ENCODE measurements at places on chromosomes 16 and 17.

DNA sequence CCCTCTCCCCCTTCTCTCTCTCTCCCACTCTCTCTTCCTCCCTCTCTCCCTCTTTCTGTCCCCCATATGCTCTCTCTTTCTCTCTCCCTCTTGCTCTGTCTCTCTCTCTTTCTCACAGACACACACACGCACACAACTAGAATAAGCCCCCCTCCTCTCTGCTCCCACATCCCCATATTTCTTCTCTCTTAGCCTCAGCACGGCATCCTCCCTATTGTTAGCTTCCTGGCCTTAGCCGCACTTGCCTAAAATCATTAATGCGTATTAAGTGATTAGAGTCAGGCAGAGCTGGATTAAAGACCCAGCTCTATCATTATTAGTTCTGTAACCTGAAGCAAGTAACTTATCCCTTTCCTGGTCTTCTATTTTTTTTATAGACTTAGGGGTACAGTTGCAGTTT, 319.0 kb upstream of the C16orf82 start:
- no peak for DNase-seq

- DNase-seq, result no peak
These were observed 285.2 kb upstream of the ELAC2 start for GRCh38 chr17:13302983-13303382.

GRCh38 chr16:57740423-57741071, 5.0 kb downstream of the KATNB1 start:
- no peak for DNase-seq

DNA sequence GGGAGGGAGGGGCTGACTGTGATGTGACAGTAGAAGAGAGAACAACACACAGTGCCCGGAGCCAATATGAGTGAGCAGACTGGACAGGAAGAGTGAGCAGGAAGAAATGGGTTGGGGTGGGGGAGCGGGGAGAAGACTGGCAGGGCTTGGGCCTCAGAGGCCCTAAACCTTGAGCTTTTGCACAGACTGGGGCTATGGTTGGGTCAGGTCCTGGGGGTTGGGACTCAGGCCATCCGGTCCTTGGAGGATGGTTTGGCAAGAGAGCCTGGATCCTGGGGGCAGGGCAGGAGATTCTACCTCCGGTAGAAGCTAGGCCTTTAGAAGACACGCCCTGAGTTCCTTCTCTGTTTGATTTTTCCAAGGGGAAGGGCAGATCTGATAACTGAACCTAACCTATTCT, 1.1 kb downstream of the CAMTA2 start:
- DNase-seq, result peak; percentile 40

DNA sequence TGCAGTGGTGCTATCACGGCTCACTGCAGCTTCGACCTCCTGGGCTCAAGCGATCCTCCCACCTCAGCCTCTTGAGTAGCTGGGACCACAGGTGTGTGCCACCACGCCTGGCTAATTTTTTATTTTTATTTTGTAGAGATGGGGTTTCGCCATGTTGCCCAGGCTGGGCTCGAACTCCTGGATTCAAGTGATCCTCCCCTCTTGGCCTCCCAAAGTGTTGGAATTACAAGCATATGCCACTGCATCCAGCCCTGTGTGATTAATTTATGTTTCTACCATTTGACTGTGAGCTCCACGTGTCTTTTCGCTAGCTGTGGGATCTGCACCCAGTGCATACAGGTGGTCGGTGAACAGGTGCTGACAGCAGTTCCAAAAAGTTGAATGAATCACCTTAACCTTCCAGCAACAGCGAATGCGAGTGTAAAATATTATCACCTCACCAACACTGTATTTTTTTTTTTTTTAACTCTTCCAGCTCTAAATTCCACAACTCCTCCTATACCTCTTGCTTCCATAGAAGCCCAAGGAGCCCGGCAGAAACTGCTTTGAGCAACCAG, 484 bp upstream of the NUDT7 start:
- no peak for DNase-seq

DNA sequence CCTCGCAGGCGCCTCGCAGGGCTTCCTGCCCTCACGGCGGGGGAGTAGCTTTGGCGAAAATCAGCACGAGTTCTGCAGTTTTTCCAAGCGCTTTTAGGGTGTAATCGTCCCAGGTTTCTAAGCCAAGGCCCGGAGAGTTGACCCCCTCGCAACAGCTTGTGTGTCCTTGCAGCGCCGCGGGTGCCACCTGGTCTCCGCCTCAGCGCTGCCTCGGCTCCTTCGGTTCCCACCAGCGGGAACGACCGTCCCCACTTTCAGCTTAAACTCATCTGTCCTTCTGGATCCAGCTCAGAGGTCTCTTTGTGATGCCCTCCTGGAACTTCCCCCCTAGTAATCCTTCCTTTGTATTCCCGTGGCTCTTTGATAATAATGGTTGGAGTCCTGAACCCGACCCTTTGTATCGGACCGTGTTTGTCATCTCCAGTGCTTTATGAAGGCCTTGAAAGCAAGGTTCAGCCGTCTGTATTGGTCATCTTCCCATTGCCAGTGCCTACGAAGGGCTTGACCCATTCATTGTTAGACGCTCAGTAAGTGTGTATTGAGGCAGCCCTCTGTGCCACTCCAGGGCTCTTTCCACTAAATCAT, 858 bp upstream of the SMARCE1 start:
- DNase-seq, result peak; percentile 22

- no peak for DNase-seq
These were observed 217.2 kb downstream of the SNX29 start for GRCh38 chr16:12193692-12194091.

DNA sequence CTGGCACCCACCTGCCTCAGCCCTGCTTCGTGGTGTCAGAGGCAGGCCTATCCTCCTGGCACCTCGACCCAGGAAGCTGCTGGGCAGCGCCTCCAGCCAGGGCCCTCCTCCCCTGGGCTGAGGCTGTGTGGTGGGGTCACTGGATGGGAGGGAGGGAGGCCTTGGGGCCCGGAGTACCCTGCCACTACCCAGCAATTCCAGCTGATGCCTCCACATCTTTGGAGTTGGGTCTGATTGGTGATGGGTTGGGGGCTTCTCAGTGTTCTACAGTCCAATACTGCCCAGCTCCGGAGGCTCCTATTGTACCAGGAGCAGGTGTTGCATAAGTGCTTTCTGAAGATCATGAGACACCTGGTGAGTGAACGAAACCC, 48.0 kb downstream of the USP22 start:
- DNase-seq, result no peak

DNA sequence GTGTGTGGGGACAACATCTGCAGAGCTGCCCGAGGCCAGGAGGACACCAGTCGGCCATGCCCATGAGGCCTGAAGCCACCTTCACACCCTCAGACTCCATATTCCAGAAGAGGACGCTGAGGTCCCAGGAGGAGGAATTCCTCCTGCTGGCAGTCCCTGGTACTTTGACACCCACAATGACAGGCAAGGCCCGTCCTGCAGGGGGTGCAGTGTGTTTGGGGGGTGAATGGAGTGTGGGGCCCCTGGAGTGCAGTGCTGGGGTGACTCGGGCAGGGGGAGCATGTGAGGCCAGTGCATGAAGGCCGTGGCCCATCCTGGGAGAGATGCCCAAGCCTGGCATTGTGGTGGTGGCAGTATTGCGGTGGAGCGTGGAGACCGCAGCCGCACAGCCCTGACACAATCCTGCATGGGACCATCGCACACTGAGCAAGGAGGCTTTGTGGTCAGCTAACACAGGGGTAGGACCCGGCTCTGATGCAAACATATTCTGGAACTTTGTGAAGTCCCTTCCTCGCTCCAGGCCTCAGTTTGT, 52.2 kb downstream of the ZDHHC7 start:
- no peak for DNase-seq

GRCh38 chr17:81922566-81923301, 4.8 kb upstream of the SIRT7 start:
- DNase-seq, result no peak

GRCh38 chr16:86419518-86419917, 90.8 kb upstream of the FOXF1 start:
- DNase-seq, result no peak

DNA sequence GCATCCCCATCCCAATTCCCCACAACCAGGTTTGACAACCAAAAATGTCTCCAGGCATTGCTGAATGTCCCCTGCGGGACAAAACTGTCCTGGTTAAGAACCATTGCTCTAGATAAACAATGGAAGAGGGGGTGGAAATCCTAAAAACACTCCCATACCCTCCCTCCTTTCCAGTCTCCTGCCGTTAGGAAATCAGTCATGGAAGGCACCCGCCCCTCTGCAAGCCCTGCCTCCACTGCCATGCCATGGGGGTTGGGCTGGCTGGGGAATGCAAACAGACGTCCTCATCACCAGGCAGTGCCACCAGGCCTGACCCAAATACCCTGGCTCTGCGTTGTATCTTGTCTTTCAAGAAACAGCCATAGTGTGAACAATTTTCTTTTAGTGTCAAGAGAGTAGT, 57.5 kb downstream of the CYTH1 start:
- no peak for DNase-seq

GRCh38 chr17:56808503-56808902, 25.2 kb downstream of the C17orf67 start:
- DNase-seq, result peak; percentile 93

GRCh38 chr17:11564589-11565380, 33.5 kb upstream of the DNAH9 start:
- no peak for DNase-seq

DNA sequence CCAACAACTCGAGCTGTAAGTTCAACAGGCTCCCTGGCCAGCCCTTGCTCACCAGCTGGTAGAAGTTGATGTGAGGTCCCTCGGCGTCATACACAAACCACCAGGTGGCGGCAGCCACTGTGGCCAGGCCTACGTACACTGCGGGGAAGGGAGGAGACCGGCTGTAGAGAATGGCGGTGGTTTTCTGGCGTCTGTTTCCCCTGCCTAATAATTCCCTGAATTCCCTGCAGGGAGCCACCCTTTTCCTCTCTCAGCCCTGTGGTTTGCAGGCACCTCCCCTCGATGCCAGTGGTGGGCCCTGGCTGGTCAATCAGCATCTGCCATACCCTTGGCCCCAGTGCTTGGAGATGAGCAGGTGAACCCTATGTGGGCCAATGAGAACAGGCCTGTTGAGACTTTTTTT, 18.9 kb upstream of the P2RX1 start:
- DNase-seq, result peak; percentile 49

- no peak for DNase-seq
These were observed 4.3 kb upstream of the SPEM1 start for GRCh38 chr17:7415784-7416183.

GRCh38 chr17:82592289-82592766, 55.9 kb downstream of the WDR45B start:
- DNase-seq, result peak; percentile 35

DNA sequence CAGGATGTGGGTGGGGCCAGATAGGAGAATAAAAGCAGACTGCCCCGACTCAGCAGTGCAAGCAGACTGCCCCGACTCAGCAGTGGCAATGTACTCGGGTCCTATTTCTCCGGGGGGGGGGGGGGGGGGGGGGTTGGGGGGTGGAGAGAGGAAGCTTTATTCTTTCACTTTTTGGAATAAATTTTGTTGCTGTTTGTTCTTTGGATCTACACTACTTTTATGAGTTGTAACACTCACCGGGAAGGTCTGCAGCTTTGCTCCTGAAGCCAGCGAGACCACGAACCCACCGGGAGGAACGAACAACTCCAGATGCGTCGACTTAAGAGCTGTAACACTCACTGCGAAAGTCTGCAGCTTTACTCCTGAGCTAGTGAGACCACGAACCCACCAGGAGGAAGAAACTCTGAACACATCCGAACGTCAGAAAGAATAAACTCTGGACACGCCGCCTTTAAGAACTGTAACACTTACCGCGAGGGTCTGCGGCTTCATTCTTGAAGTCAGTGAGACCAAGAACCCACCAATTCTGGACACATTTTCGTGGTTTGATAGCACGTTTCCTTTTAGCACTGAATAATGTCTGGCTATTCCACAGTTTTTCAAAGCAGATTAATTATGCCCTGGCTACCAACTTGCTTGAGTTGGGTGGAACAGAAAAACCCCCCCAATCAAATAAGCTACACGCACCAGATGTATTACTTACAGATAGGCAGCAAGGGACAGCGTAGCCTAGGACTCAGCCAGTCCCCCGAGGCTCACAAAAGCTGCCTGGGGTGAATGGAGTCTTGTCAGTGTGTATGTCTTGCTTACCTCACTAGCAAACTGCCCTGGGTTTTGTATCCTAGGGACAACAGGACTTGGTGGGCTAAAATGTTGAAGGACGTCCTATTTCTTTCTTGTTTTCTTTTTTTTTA, 11.9 kb downstream of the FZD2 start:
- DNase-seq, result no peak

- DNase-seq, result no peak
These were observed 15.4 kb upstream of the KIF2B start for GRCh38 chr17:53807286-53807685.

DNA sequence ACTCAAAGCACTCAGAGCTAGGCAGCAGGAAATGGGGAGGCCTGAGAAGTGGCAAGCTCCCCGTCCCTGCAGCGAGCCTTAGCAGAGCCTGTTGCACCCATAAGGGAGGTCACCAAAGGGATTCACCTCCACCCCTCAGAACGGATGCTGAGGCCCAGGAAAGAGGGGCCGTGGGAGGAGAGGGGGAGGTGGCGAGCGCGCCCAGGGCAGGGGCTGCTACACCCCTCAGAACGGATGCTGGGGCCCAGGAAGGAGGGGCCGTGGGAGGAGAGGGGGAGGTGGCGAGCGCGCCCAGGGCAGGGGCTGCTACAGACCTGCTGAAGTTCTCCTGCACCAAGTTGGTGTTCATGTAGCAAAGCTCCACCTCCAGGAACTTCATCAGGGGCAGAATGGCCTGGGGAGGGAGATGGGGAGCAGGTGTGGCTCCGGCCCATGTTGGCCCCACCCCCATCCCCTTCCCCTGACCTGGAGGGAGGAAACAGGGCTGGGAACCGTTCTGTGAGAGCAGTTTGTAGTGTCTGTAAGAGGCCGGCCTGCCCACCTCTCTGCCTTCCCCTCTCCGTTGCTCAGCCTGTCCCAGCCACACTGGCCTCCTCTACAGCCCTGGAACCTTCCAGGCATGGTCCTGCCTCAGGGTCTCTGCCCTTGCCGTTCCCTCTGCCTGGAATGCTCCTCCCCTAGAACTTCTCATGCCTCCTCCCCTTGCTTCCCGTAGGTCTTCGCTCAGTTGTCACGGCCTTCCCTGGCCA, 11.4 kb downstream of the UNC13D start:
- no peak for DNase-seq

DNA sequence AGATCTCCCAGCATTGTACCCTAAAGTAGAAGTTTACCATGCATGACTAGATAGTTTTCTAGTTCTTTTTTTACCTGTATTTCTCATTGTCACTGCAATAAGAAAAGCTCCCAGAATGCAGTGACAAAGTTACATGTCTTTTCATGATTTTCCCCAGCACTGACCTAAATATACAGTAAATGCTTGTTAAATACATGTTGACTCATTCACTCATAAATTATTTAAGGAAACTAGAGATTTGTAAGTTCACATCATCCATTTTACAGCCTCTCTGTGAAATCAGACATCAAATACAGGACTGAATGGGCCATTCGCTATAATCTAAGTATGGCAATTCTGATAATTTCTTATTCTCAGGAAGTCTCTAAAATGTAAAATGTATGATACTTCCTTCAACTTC, 258.9 kb upstream of the AXIN2 start:
- no peak for DNase-seq

- DNase-seq, result no peak
These were observed 174.8 kb downstream of the NTN1 start for GRCh38 chr17:9195961-9196670.
